ENCODE measurements at places on chromosomes 1 and 21.

DNA sequence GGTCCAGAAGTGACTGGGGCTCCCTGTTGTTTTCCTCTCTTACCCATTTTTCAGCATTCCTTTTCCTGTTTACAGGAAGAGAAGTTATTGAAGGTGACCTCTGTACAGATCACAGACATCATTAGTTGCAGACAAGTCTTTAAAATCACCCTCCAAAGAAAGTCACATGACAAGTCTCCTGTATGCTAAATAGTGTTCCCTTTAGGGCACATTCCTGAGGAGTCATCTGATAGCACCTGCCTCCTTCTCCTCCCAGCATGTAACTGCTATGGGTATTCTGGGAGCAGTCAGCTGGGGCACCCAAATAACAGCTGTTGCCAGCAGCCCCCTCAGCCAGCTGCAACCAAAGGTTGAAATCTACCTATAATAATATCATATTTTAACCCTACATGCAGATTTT is 200.6 kb downstream of the PTGER3 start:
- no peak for DNase-seq

DNA sequence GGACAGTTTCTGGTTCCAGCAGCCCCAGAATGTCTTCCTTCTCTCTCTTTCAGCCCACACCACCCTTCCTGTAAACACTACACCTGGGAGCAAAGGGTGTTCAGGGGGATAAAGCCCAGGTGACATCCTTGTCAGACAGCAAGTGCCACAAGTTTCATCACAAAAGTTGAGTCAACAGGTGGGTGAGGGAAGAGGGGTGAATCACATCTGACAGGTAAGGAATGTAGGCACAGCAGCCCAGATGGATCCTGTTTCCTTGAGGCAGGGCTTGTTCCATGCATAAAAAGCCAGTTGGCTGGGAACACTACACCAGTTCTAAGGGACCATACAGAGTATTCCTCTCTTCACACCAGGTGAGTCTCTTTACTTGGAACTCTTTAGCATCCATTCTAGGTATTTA is at the start of gene SPRR1B:
SPRR1B (plus strand) TSS at position 309 of the 400 bp plus-strand sequence. CDS start 1,143 bp downstream, outside the sequence.
- no peak for DNase-seq

DNA sequence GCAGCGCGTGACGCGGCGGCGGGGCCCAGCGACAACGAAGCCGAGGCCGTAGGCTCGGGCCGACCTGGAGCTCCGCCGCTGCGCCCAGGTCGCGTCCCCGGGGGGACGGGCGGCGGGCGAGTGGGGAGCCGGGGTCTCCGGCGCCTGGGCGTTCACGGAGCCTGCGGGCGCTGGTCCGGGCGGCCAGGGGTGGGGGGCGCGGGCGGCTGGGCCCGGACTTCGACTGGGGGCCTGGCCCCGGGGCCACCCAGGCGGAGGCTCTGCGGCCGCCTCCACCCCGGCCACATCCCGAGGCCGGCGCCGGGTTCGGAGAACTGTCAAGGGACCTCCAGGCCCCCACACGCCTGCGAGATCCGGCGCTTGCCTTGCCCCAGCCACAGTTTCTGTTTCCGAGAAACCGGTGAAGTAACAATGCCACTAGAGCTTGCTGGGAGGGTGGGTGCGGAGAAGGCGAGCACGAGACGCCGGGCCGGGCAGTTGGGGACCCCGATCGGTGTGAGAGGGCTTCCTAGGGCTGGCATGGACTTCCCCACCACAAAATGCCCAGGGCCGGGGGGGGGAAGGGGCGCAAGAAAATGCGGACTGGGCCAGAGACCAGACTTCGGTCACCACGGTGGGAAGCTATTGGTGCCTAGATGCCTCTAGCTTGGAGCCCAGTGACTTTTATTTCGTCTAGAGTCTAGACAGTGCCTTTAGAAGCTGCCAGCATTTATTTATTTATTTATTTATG is 501 bp downstream of the FBXO6 start:
- peak; percentile 47 for DNase-seq

- peak; percentile 93 for DNase-seq
Observed at GRCh38 chr1:34500451-34500850, 254.4 kb upstream of the GJB5 start.

- DNase-seq = no peak
Observed at GRCh38 chr1:210687582-210688279, 359.0 kb downstream of the HHAT start.

- DNase-seq = no peak
Observed at GRCh38 chr1:66274634-66275033, 259.3 kb upstream of the SGIP1 start.

DNA sequence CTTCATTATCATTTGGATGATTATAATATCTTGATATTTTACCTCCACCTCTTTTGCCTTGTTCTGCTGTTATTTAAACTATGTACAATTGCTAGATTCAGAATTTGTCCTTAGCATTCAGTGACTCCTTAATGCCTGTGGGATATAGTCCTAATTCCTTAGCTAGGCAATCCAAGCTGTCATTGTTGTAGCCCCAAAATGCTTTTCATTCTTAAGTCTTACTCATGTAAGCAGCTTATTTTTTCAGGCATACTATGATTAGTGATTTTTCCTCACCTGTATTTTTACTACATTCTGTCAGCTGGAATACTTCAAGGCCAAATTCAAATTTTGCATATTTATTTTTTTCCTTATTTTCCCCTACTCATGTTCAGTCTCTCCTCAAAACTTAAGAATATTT is 13.4 kb downstream of the PKN2 start:
- no peak for DNase-seq

- DNase-seq = no peak
Observed at GRCh38 chr1:222521299-222522104, 26.4 kb downstream of the HHIPL2 start.

DNA sequence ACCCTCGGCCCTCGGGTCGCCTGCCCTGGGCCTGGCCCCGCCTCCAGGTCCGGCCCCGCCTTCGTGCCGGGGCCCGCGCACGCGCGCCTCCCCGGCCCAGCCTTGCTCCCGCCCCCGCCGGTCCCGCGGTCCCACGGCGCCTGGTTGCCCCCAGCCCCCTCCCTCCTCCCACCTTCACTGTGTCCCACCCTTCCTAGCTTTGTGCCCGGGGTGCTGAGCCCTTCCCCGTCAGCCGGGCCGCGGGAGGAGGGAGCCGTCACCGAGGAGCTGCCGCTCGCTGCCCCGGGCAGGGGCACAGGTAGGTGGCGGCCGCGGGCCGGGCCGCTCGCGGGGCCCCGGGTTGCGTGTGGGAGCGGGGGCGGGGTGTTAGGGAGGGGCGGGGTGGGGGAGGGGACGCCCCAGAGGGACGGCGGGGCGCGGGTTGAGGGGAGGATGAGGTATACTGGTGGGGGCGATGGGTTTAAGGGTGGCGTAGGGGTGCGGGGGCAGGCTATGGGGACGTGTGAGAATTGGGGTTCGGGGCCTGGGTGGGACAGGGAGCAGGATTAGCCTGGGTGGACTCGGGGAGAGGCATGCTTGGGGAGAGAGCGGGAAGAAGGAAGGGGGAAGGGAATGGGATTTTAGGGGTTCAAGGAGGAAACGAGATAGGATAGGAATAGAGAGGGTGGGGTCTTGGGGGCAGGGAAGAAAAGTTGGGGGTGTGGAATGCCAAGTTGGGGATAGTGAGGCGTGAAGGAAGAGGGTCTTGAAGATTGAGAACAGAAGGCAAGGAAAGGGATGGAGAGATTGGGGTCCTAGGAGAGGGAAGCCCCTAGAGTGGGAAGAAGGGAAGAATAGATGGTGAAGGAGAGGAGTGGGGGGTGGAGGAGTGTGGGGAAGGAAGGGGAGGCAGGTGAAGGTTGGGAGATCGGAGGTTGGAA is at the start of gene LRRC42:
LRRC42 (plus strand) TSS at position 99 of the 920 bp plus-strand sequence. CDS start 5,650 bp downstream, outside the sequence.
- no peak for DNase-seq

GRCh38 chr1:234148816-234149215 is 224.4 kb upstream of the COA6 start:
- DNase-seq = no peak

GRCh38 chr1:35708952-35709351 is 9.7 kb downstream of the C1orf216 start:
- DNase-seq = no peak

DNA sequence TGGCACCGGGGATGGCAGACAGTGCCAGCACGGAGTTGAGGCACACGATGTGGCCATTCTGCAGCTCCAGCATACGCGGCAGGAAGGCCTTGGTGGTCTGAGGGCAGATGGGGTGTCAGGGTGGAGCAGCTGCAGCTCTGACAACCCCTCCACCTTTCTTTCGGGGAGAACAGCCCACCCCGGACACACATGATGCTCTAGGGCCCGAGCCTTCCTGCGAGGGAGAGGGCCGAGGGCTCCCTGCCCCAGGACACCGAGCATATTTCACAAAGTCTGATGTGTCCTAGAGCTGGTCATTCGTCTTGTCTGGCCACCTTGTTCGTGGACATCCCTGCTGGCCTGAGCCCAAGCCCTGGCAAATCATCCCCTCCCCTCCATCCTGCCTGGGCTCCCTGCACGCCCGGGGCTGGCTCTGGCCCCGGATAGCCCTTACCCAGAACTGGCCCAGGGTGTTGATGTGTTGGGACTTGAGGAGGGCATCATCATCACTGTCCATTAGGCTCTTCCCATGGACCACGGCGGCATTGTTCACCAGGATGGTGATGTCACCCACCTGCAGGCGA is 39.1 kb downstream of the DHRS3 start:
- DNase-seq = no peak

- no peak for DNase-seq
Observed at GRCh38 chr1:236728752-236729151, 42.5 kb downstream of the ACTN2 start.

- DNase-seq = no peak
Observed at GRCh38 chr1:151774256-151774922, 11.1 kb upstream of the MRPL9 start.

GRCh38 chr1:89844241-89844807 is 23.5 kb downstream of the LRRC8D start:
- no peak for DNase-seq

DNA sequence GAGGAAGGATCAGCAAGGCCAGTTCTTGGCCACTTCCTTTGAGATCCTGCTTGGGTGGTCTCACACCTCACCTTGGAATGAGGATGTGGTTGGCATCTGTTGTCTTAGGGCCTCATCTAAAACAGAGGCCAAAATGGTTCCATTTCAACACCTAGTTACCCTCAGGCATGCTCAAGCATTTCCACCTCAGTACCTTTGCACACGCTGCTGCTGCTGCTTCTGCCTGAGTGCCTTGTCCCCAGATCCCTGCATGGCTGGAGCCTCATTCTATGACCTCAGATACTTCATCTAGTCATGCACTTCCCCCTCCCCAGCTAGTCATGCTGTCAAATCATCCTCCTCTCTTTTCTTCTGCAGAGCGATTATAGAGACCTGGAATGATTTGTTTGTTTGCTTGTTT is 86.8 kb downstream of the ACTL8 start:
- DNase-seq = no peak

DNA sequence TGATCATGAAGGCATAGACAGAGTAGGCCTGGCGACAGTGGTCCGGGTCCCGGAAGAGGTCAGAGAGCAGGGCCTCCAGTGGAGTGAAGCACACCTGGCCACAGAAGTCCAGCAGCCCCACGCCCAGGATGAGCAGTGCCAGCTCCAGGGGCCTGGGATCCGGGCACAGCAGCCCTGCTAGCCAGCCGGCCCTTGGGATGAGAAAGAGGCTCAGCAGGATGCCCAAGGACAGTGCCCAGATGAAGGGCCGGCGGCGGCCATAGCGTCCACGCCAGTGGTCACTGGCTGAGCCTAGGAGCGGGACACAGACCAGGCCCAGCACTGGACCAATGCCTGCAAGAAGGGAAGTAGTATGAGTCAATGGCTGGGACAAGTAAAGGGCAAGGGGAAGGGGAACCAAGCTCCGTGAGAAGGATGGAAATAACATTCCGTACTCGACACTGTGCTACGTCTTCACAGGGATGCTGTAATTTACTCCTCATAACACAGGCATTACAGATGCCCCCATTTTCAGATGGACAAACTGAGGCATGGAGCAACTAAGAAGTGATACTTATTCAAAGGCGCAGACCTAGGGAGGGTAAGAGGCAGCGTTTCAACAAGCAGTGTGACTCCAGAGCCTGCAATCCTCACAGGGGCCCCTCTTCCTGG is 16.9 kb downstream of the SLC45A3 start:
- no peak for DNase-seq

- no peak for DNase-seq
Observed at GRCh38 chr1:54413295-54413694, 7.1 kb upstream of the SSBP3 start.

- DNase-seq = no peak
Observed at GRCh38 chr21:46100426-46100825, 2.5 kb downstream of the COL6A2 start.

DNA sequence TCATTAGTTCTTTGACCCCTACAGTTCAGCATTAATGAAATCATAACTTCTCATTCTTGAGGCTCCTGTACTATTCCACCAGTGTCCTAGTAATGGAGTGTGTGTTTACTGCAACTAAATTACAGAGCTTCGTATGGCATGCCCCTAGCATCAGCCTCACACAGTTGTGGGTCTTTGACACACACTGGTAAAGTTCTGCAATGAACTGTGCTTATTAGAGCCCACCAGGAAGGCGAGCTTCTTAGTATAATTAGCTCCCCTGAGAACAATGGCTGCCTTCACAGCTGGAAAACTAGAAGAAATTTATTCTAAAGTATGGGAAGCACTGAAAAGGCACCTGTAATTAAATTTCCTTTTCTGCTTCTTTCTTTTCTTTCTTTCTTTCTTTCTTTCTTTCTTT is 251.1 kb upstream of the RGS18 start:
- DNase-seq = no peak

DNA sequence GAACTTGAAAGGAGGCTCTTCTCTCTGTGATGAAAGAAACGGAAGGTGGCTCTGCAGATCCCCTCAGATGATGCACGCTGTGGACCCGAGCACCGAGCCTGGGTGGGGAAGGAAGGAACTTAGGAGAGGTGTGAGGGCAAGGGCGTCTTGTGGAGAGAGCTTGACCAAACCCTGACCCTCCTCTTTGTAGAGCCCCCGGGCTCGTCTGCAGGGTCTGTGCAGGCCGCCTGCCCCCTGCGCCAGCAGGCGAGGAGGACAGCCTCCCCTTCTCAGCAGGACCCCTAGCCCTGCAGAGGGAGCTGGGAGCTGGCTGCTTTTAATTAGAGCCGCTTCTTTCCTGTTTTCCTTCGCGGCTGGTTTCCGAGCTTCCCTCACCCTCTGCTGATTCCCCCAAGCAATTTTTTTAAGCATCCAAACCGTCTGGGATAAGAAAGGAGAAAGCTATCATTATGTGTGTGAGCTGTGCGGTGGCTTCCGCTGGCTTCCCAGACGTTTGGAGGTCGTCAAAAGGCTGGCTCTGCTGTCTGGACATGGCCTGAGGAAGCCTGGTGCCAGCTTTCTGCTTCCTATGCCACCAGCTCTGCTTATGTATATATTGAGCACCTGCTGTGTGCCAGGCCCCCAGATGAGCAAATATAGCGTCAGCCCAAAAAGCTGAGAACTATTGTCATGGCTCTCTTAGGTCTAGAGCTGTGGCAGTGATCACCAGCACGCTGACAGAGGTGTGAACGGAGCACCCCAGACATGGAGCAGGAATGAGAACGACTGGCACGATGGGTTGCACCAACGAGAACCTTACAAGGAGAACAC is 160.2 kb upstream of the IRF2BP2 start:
- DNase-seq = no peak

GRCh38 chr1:223426936-223427335 is 33.7 kb downstream of the CCDC185 start:
- no peak for DNase-seq

GRCh38 chr1:149927056-149927562 is 494 bp downstream of the SF3B4 start:
- DNase-seq = no peak

Measured in nephron progenitor cell (in vitro differentiated cells).